ENCODE measurements at places on chromosomes 3 and 15.

- DNase-seq, result no peak
Observed at GRCh38 chr3:172134352-172134751, 95.0 kb downstream of the FNDC3B start.

- DNase-seq, result no peak
Observed at GRCh38 chr3:47578119-47578632, 489 bp downstream of the CSPG5 start.

- DNase-seq, result peak; percentile 22
Observed at GRCh38 chr3:189038773-189039745, 132.7 kb upstream of the TPRG1 start.

DNA sequence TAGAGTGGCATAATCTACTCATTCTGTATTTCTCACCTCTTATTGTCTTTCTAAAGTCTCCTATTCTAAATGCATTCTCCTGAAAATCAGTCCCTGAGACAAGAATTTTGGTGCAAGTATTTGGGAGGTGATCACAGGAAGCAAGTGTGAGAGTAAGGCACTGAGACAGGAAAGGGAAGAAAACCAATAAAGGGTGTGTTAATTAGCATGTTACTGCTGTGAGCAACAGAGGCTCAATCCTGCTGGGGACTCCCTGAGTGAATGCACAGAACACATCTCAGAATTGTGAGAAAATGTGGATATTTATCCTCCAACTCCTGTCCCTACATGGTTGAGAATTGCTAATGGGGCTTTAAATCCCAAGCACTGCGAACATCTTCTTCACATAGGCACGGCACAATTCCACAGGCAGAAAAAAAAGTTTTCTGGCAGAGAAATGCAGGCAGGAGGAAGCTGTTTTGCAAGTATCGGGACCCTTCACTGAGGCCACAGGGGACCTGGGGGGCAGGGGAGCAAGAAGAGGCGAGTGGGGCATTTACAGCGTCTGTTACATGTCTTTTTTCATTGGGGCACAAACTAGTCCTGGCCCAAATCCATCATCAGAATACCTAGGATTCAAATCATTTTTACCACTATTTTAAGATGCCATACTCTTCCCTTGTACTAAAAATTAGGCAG, 27.2 kb upstream of the STT3B start:
- no peak for DNase-seq

- no peak for DNase-seq
Observed at GRCh38 chr3:90052425-90052950, 945.1 kb downstream of the EPHA3 start.

- no peak for DNase-seq
Observed at GRCh38 chr15:75943713-75944215, 40.1 kb downstream of the FBXO22 start.

DNA sequence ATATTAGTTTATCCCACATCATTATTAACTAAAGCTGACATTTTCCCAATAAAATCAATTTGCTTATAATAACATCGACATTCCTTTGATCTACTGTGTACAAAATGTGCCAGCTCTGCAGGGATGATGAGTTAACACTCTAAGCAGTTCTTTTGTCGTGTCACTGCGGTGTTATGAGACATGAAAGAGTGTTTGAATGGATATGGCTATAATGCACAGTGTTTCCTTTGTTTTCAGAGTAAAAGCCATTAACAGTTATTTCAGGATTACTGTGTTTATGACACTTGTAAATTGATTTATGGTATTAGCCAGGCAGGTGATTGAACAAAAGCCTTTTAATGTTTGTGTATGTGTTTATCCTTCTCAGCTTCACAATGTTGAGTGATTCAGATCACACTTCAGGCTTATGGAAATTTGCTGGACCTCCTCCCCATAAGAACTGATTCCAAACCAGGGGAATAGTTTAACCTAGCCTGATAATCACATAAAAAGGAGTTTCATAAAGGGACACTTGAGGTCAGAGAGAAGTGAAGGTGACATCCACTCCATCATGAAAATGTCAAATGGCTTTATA, 115.7 kb downstream of the CHL1 start:
- no peak for DNase-seq

DNA sequence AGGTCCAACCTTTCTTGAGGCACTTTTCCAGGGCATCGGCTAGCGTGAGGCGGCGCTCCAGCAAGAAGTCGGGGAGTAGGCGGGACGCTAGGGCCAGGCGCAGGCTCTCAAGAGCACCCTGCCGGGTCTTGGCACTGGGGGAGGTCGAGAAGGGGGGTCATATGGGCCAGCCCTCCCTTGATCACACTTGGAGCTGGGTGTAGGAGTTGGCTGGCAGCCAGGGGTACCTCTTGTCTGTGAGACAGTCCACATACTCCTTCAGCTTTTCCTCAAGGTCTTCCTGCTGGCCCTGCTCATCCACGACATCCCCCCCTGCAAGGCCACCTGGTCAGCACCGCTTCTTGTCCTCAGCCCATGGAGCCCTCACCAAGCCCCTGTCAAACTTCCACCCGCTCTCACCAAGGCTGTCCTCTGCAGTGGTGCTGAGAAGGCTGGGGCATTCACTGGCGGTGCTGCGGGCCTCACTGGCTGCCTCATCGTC, 2.0 kb downstream of the IFRD2 start:
- DNase-seq, result no peak

DNA sequence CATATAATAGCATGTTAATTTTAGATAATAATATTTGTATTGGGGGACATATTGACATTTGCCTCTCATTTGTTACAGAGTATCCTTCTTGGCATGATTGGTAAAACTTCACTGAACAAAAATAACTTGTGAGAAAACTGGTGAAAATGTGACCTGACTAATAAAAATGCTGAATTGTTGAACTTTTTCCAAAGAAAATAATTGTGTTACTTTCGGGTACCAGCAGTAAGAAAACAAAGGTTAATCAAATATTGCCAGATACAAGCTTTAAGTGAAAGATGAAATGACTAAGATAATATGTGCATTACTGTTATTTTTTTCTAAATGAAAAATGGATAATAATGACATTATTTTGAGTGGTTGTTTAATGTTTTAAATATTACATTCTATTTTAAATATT, 15.2 kb downstream of the SLC12A1 start:
- DNase-seq, result no peak

- no peak for DNase-seq
Observed at GRCh38 chr3:190747571-190747970, 114.9 kb downstream of the GMNC start.

DNA sequence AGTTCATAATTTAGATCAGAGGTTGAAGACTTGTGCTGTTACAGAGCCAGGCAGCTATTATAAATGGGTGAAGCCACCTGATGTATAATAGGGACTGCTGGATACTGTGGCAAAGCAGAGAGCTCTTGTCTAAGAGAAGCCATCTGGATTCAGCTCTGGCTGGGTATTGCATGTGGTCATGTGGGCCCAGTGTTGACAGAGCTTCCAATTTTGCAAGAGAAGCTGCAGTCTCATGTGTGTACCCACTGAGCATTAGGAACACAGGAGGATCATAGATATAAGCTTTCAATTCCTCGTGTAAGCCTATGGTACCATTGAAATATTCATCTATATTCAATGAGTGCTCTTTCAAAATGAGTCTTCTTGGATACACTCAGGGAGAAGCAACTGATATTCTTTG, 303.9 kb upstream of the SLCO3A1 start:
- DNase-seq, result peak; percentile 54

DNA sequence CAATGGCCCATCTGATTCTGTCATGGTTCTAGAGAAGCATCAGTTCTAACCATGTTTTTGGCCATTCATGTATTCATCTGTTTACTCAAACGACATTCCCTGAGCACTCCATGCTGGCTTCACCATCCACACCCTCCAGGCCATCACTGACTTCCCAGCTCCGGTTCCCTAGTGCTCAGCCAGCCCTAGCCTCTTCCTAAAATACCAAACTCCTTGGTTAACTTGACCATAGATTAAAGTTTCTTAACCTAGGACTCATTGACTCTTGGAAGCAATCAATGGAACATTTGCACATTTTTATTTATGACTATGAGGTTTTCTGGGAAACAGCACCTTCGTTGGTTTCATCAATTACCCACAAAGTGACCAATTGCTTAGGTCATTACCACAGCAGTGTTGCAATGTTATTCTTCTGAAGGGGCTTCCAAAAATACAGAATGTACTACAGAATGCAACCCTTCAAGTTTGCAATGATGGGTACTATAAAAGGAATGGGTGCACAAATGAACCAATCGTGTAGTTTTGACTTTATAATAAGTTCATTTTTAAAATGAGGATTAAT, 27.2 kb upstream of the SLC25A36 start:
- DNase-seq, result no peak

- no peak for DNase-seq
Observed at GRCh38 chr3:5565026-5565425, 377.5 kb downstream of the EDEM1 start.

GRCh38 chr3:196985298-196985697, 16.7 kb upstream of the PIGZ start:
- no peak for DNase-seq

DNA sequence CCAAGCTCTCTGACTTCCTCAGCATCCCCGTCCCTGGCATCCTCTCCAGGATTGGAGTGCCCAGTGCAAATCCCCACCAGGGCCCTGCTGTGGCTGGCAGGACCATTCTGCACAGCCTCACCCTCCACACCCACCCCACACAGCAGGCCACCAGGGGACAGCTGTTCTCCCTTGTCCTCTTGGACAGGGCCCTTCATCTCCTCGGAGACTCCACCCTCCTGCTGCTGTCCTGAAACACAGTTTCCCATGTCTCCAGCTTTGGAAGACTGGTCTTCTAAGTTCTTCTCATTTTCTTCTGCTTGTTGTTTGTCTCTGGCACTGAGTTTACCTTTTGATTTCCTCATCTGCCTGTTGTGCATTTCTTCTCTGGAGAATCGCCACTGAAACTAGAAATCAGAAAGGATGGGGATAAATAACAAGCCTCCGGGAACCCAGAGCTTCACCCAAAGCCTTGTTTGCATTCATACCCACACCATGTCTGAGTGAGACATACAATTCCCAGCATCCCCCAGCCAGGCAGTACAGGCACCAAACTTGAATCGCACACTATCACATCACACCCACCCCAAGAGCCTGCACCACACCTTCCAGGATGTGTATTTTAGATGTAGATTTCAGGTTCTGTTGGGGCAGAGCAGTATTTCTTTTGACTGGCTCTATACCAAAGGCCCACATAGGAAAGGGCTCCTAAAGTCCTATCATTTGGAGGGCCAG, 52.0 kb downstream of the OXNAD1 start:
- DNase-seq, result no peak

- DNase-seq, result peak; percentile 19
Observed at GRCh38 chr3:99895703-99896441, 78.2 kb downstream of the CMSS1 start.

DNA sequence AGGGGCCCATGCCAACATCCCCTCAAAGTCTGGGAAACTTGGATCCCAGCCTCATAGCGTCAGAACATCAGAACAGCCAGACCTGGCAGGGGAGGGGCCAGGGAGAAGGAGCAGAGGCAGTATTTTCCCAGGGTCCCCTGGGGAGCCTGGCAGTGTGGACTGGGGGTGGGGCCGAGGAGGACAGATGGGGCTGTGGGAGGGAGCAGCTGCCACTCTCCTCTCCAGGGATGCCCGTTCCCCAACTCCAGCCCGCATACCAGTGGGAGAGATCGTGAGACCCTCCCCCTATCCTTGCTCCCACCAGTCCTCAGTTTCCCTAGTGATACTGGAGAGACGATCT, 6.5 kb upstream of the DNAJB8 start:
- peak; percentile 88 for DNase-seq

DNA sequence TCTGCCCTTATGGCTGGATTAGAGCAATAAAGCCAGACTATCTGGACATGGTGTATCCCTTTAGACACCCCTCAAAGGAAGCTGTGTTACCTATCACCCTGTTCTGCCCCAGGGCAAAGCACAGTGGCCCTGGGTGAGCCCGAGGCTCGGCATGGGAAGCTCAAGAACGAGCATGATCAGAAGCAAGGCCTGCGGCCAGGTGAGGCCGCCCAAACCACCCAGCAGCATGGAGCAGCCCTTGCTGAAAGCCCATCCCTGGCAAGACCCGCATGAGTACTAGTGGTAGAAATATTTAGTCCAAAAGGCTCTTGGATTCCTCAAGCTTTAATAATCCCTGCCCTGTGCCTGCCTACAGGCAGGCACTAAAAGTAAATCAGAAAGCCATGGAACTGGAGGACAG, 261.1 kb downstream of the MEX3B start:
- DNase-seq, result no peak

- no peak for DNase-seq
Observed at GRCh38 chr3:171417813-171418212, 42.4 kb downstream of the TNIK start.

- DNase-seq, result no peak
Observed at GRCh38 chr15:34644061-34644460, 60.6 kb upstream of the GOLGA8B start.

DNA sequence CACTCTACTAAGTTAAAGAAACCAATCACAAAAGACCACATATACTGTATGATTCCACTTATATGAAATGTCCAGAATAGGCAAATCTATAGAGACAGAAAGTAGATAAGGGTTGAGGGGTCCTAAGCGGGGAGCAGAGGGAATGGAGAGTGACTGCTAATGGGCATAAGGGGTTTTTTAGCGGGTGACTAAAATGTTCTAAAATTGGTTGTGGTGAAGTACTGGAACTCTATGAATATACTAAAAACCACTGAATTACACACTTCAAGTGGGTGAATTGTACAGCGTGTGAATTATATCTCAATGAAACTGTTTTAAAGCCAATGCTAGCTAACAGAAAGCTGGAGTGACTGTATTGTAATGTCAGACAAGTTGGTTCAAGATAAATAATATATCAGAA, 33.3 kb downstream of the KPNA1 start:
- no peak for DNase-seq

DNA sequence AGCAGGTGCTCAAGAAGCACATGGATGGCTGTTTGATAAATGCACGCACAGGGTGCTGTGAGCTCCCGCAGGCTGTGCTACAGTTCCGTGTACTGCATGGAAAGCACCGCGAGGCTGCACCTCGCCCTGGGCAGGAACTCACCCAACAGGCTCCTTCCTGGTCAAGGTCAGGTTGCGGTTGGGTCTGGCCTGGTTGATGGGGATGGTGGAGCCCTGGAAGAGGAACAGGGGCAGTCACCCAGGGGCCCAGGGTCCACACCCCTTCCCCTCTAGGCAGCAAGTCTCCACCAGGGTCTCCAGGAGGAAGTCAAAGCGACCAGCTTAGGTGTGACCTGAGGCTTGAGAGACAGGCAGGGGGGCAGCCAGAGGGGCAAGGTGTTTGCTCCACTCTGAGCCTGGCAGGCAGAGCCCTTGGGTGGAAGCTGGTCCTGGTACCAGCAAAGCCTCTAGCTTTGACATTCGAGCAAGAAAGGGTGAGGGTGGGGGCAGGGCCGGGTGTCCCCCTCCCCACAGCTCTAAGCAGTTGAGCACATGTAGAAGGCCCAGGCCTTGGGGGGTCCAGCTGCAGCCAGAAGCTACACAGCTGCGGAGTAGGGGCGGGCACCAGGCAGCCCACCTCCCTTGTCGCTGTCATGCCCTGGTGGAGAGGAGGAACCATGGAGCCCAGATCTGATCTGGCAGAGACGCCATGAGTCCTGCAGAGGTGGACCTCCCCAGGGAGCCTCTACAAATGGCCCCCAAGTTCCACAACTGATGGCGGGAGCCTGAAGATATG, 46.3 kb upstream of the SLC41A3 start:
- no peak for DNase-seq

- no peak for DNase-seq
Observed at GRCh38 chr3:44568561-44568960, 13.6 kb downstream of the ZKSCAN7 start.
